ENCODE measurements at places on chromosomes 7 and 10.

- no peak for DNase-seq
These were observed 70.8 kb upstream of the ZNF92 start for GRCh38 chr7:65302883-65303282.

- DNase-seq = no peak
These were observed 35.8 kb upstream of the NPSR1 start for GRCh38 chr7:34622182-34622581.

- no peak for DNase-seq
These were observed 121.7 kb downstream of the FANK1 start for GRCh38 chr10:126017961-126018560.

GRCh38 chr7:135204341-135204749 lies 7.0 kb downstream of the WDR91 start:
- no peak for DNase-seq

DNA sequence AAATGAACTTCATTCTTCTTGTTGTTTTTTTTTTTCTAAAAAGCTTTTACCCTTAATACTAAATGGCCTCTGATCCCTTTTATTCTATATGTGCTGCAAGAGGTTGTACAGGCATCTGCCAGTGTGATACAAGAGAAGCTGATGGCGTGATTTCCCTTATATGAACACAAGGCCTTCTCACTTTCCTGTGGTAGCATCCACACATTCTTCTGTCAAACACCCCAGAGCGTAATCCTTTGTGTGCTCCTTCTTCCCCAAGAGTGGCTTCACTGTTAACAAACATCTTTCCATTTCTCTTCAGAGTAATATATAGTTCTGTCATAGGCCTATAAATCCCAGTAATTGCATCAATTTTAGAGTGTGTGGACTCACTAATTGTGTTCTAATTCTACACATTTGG lies 86.3 kb upstream of the CAPZA2 start:
- DNase-seq = no peak

- no peak for DNase-seq
These were observed 726.4 kb downstream of the KCNMA1 start for GRCh38 chr10:76911184-76911583.

GRCh38 chr10:514137-514671 lies 175.3 kb downstream of the DIP2C start:
- no peak for DNase-seq
